Activated T-helper 9 cell treated with anti-CD3 and anti-CD28 coated beads, Interleukin-2, amount 50 U/mL, for 16 hours (primary cell): ENCODE measurements at places on chromosomes 11 and 22.
A peak's percentile ranks its signal among the peaks of the same experiment; 100 is the strongest.

DNA sequence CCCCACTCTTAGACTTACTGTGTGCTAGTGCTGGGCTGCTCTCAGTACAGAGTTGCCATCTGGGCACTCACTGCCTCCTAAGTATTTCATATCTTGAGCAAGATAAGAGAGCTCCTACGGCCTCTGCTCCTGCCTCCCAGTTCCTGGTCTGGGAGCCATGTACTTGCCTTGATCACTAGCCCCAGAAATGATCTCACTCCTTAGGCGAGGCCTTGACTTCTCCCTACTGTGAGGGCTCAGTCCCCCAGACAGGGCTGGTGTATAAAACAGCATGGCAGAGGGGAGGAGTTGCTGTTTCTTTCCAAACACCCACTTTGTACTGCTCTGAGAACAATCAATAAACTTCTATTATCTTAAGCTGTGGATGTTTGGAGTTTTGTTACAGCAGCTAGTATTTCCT, 47.4 kb upstream of the TP53I11 start:
- DNase-seq = no peak

DNA sequence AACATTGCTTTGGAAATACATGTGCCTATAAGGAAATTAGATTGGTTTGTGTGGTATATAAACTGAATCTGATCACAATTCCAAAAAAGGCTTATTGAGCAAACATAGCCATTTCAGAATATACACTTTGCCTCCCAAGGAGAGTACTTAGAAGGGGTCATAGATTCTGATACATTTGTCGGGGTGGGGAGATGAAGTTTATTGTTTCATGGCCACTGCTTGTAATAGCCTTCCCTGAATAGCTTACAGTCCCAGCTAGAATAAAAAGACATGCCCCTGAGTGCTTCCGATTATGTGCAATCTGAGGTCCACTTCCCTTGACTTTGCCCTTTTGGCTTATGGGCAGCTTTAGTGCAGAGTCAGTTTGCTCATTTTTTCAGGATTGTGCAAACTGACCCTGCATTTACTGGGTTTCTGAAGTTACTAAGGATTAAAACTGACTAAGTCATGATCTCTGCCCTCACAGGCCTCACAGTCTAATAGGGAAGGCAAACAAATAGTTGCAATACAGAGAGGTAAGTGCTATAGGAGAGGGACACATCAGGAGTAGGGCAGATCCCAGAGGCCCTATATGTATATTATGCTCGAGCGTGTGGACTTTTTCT, 184.2 kb downstream of the BLID start:
- no peak for DNase-seq

DNA sequence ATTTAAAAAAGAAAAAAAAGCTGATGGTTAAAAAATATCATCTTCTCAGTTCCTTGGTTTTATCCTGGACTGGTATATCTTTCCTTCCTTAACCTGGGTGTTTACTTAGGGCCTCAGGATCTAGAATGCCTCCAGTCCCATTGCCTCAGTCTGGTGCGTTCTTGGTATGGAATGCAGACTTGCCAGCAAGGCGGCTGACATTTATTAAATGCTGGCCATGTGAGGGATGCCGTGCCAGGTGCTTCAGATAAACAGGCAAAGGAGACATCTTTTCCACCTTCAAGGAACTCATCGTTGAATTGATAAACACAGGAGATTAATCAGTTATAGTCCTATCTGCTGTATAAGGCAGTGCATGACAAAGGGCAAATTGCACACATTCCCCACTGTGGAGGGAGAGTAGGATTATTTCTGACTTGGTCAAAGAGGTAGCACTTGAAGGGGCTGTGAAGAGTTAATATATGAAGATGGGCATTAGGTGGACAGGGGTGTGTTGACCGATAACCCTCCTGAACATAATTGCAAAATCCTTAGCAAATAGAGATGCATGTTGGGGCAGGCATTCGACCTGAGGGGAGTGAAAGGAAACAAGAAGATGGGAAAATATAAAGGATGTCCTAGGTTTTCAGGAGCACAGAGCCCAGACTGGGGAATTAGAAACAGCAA, 54.4 kb downstream of the ALX4 start:
- DNase-seq = no peak

- DNase-seq = no peak
Measured at GRCh38 chr11:28808771-28809170, 700.6 kb downstream of the METTL15 start.

DNA sequence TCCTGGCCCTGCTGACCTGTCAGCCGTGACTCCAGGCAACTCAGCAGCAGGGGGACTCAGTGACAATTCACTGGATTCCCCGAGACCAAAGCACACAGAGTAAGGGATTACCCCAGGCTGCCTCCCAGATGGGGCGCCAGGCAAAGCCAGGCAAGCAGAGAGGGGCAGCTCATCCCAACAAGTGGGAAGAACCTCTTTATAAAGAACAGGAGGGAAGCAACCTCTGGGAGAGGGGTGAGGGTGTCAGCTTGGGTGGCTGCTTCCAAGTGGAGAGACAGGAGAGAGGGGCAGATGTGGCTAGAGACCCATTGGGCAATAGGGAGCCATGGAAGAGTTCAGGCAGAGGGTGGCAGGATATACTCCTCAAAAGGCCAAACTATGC, 1.2 kb downstream of the SLC22A12 start:
- DNase-seq = no peak

DNA sequence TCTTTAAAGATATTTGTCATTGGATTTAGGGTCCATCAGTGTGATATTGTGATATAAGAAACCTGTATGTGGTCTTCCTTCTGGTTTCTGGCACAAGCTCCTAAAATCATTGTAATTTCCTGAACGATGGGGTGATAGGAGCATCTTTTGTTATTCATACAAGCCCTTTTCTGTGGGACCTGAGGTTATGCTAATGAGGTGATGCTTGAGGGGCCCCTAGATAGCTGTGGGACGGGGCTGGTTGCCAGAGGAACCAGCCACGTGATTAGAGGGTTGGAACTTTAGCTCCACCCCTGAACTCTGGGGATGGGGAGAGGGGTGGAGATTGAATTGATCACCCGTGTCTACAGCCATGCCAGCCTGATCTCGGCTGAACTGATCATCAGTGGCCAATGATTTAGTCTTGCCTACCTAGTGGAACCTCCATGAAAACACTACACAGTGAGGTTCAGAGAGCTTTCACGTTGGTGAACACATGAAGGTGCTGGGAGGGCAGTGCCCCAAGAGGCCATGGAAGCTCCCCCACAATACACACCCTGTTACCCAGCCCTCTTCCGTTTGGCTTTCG, 62.8 kb downstream of the BCR start:
- DNase-seq = peak; percentile 56

- DNase-seq = no peak
Measured at GRCh38 chr22:36713436-36713835, 9.9 kb upstream of the CACNG2 start.

GRCh38 chr11:123525097-123525496, 95.0 kb downstream of the GRAMD1B start:
- no peak for DNase-seq

GRCh38 chr11:56663386-56663785, at the start of gene OR5AR1:
Gene OR5AR1, plus strand, starts transcription at chr11:56663686. Its CDS starts 0 bp downstream, at chr11:56663686.
- DNase-seq = no peak

GRCh38 chr11:69475866-69476471, 5.5 kb upstream of the LINC01488 start:
- DNase-seq = no peak

- DNase-seq = no peak
Measured at GRCh38 chr22:25334162-25334490, 114.7 kb downstream of the CRYBB2 start.

DNA sequence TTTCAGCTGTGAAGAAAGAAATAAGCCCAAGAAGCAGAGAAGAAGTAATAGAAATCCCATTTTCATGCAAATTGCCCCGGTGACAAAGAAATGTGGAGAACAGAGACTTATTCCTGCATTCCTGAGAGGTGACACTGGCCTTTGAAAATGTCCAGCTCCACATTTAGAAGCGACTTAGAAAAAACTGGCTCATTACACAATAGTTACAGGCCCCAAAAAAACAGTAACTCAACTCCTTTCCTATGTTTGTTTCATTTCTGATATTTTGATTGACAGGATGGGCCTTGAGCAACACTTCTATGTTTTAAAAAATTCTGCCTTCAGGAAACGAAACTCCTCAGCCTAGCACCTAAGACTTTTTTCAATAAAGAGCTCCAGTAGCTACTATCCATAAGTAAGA, 726.9 kb upstream of the TENM4 start:
- no peak for DNase-seq

- peak; percentile 49 for DNase-seq
Measured at GRCh38 chr22:35539910-35540594, 579 bp upstream of the RASD2 start.

- DNase-seq = no peak
Measured at GRCh38 chr11:70935006-70935768, 317.2 kb downstream of the SHANK2 start.

GRCh38 chr11:60905551-60906113, 753 bp downstream of the PRPF19 start:
- no peak for DNase-seq

GRCh38 chr11:121241343-121242211, 51.0 kb upstream of the SC5D start:
- no peak for DNase-seq

DNA sequence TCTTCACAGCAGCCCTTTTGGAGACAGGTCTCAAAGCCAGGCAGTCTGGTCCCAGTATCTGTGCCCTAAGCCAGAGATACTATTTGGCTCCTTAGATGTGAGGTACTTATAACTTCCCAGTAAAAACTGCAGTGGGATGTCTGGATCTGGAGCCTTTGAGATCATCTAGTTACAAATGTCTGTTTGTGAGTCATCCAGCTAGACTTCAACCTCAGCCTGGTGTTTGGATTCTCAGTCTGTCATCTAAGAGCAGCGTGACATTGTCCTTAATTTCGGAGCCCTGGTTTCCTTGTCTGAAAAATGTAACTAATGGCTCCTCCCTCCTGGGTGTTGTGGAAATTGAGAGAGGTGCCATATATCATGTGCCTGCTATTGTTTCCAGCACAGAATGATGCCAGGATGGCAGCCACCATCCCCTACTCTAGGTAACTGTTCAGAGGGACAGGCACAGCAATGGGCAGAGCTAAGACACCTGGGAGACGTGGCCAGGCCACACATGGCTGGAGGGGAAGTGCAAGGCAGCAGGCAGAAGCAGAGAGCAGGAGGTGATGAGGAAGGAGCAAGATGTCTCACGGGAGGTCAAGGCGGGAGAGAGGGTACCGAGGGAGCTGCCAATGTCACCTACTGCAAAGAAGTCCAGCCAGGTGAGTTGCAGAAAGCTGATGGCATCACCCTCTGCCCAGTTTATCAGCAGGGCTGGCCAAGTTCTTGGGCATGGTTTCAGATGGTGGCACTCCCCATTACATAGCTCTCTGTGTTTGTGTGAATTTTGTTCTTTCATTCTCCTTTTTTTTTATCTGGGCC, 20.6 kb upstream of the ST3GAL4 start:
- DNase-seq = no peak

GRCh38 chr11:13251966-13252365, 25.6 kb upstream of the BMAL1 start:
- no peak for DNase-seq

- DNase-seq = no peak
Measured at GRCh38 chr11:102683277-102683676, 22.3 kb downstream of the MMP27 start.

DNA sequence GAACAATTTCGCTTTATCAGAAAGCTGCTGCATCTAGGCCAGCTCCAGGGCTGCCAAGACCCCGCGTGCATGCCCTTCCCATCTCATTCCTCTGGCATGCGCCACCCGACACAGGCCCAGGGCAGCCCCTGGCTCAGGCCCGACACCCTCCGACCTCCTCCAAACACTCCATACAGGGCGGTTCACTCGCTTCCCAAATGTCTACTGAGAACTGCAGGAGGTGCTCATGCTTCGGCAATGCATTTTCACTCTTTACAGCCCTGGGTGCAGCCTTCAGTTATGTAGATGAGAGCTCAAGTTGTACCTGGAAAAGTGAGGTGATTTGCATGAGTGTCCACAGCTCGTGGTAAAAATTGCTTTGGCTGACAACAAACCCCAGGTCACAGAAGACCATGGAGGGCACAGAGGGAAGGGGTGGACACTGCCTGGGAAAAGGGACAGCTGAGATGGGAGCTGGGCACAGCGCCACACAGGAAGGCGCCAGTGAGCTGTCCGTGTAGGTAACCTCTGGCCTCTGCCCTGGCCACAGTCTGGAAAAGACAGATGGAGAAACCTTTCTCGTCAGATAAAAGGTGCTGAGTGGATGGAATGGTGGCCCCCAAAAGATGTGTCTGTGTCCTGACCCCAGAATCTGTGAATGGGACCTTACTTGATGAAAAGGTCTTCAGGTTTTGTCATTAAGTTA, 1351.9 kb downstream of the BRD1 start:
- no peak for DNase-seq

DNA sequence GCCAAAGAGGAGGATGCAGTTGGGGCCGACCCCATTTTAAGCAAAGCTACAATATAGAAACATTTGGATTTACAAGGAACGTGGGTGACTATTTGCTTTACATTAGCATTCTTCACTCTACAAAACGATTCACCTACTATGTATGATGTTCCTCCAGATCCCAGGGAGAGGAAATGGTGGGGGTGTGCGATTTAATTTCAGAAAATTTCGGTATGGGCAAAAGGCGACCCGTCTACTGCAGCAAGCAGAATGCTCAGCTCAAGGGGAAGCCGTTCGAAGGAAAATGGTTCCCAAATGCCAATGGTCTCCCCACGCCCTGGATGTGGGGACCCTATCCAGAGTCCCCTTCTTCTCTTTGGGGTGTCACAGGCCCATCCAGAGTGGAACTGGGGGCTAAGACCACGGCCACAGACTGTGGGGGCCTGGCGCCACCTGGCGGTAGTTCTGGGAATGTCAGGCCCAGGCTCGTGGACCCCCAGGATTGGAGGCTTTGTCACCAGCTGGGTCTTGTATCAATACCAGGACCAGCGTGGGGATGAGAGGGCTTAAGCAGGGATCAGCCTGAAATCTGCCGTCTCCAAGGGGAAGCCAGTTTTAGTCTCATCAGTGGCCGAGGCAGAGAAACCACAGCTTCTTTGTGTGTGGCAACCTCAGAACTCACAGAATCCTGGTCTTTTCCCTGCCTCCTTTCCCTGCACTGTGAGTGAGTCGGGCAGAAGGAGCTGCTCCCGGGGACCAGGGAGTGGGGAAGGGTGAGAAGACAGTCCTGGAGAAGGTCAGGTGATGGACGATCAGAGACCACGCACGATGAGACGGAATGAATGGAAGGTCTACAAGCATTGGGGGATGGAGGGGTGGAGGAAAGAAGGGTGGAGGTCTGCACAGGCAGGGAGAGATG, 8.4 kb downstream of the LRRC10B start:
- peak; percentile 33 for DNase-seq
